LNCaP clone FGC (cell line): ENCODE measurements at places on chromosomes 6 and 20.

- DNase-seq = no peak
Observed at GRCh38 chr6:34973547-34974248, 84.6 kb downstream of the ANKS1A start.

GRCh38 chr6:32189069-32189741, 797 bp downstream of the PBX2 start:
- DNase-seq = no peak

DNA sequence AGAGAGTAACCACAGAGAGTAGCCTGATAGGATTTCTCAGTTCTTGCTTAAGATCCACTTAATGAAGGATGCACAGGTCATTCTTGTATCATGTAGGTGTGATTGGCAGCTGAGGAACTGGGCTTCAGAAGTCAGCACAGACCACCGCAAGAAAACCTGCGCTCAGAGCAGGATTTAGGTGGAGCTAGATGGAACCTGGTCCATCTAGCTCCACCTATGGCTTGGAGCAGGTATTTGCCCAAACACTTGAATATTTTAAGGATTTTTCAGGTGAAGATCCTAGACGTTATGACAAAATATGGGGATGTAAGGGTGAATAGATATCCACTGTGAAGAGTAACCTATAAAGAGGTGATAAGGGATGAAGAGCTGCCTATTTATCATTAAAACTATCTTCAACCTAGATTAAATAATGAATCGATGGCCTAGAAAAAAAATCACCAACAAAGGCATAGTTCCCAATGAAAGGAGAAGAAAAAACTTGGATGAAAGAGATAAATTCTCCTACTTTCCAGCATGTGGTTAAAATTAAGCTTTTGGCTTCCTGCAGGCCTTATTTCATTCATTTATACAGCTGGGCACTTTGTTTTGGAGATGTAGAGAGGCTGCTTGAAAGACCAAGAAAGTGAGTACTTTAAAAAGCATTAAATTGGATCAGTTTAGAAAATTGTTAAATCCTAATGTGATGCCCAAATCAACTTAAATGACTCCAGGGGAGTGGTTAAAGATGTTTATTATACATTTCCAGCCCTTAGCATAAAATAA, 778.4 kb upstream of the GJE1 start:
- DNase-seq = no peak

DNA sequence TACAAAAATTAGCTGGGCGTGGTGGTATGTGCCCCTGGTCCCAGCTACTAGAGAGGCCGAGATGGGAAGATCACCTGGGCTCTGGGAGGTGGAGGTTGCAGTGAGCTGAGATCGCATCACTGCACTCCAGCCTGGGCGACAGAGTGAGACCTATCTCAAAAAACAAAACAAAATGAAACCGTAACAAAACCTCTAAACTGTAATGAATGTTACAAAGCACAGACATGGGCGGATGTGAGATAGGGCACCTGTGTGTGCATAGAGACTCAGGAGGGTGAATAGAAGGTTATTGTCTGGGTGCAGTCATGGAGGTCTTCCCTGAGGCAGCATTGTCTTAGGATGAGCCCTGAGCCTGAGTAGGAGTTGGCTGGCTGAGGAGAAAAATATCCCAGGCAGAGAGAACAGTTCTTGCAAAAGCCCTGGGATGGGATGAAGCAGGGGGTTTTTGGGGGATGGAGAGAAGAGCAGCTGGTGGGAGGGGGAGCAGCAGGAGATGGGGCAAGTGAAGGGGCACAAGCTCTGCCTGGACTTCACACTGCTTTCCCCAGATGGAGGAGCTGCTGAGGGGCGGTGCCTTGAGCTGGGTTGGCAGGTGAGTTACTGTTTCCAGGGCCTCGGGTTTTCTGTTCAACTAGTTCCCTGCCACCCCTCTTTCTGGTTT, 5.2 kb downstream of the BCAS4 start:
- DNase-seq = no peak

GRCh38 chr6:163491737-163492300, 77.3 kb downstream of the QKI start:
- no peak for DNase-seq

DNA sequence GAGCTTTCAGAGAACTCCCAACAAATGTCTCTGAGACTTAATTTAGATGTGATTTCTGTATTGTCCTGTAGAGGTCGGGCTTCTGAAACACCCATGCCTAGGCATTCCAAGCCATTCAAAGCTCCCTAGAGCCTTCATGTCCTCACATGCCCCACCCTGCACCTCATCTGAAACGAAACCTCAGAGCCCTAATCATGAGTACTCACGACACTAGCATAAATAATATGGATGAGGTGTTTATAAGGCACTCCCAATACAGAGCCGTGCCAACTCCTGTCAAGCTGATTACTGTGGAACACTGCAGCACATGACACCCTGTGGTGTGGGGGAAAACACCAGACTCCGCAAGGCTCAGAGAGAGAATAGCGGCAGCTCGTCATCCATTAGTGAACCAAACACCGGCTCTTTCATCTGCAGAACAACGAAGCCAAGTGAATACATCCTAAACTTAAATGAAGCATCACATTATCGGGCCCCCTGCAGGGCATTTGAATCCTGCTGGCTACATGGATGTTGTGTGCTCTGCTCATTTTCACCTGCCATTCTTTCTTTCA, 83.8 kb downstream of the FNDC1 start:
- no peak for DNase-seq

- DNase-seq = no peak
Observed at GRCh38 chr6:118639054-118639964, 12.1 kb downstream of the CEP85L start.

GRCh38 chr6:27251112-27251605, 3.7 kb downstream of the PRSS16 start:
- DNase-seq = no peak

DNA sequence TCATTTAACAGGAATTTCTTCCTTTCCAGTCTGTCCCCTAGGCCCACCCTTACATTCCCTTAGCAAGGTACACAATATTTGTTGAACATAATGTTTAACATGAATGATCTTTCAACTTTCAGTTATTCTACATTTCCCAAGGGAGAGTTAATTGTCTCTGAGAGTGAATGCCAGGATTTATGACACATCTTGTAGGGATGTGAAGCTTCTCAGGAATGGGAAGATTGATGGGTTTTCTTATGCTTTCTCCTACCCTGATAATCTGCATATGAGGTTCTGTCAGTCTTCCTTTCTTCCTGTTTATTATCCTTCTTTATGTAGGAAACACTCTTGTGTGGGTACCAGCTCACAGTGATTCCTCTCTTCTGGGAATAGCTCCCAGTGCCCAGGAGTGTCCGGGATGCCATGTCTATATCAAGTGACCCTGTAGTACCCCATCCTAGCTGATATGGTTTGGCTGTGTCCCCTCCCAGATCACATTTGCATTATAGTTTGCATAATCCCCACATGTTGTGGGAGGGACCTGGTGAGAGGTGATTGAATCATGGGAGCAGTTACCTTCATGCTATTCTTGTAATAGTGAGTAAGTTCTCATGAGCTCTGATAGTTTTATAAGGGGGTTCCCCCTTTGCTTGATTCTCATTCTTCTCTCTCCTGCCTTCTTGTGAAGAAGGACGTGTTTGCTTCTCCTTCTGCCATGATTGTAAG, 7.1 kb upstream of the FYN start:
- DNase-seq = no peak

DNA sequence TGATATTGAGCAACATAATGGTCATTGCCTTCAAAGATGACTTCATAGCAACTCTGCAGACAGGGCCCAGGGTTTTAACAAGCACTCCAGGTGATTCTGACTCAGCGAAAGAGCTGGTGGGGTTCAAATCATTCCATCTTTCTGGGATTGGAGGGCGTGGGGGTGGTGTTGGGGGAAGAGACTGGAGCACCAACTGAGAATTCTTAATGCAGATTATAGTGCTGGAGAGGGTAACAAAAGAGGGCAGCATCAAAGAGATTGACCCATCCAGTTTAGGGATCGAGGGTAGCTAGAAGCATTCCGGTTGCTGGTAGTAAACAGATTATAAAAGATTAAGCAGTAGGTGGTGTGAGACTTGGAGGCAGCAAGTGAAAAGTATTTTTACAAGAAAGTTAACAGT, 15.9 kb downstream of the PFDN4 start:
- DNase-seq = no peak

DNA sequence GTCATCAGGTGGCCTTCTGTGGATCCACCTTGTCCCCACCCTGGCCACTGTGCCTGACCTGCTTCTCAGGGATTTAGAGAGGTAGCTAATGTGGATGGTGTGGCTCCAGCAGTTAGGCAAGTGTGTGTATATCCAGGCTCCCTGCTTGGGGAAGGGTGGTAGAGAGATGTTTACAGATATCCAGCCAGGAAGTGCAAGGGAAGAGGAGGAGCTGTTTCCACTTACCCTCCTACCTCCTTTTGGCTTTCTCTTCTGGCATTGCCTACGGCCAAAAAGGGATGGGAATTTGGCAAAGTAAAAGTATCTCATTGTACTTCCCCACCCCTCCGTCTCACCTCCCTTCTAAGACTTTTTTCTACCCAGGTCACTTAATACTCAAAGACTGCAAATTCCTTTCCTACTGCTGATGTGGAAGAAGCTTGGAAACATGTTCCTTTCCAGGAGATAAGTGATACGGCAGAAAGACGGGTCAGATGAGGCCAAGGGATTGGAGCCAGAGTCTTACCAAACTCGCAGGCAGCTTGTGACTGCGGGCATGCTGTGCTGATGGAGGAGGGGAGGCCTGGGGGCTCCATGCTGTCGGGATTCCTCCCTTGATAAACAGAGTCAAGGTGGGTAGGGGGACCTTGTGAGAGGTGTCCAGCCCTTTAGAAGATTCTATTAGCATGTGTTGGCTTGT, 253.4 kb downstream of the PRL start:
- DNase-seq = no peak

- DNase-seq = no peak
Observed at GRCh38 chr6:90383196-90383822, 86.7 kb upstream of the BACH2 start.

- DNase-seq = peak; percentile 27
Observed at GRCh38 chr6:160919723-160920440, 71.7 kb upstream of the MAP3K4 start.

DNA sequence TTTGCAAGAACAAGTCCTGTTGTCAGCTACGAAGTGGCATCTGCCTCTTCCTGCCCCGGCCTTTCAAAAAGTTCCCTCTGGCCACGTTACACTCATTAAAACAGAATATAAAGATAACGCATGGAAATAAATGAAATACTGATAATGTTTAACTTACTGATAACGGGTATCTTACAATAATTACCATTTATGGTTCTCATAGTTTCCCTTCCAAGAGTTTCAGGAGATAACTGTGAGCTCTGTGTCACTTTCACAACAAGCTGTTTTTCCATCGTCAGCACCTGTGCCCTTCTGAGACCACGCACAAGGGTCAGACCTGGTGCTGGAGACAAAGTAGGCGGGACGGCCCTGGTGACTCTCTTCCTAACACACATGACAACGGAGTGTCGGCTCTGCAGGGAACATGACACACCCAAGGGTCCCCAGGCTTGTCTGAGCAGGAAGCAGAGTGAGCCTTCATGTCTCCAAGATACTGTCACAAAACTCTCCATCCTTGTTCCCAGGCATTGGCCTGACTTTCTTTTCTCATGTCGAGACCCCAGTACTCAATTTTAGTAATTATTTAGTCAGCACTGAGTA, 86.2 kb upstream of the THBS2 start:
- no peak for DNase-seq

DNA sequence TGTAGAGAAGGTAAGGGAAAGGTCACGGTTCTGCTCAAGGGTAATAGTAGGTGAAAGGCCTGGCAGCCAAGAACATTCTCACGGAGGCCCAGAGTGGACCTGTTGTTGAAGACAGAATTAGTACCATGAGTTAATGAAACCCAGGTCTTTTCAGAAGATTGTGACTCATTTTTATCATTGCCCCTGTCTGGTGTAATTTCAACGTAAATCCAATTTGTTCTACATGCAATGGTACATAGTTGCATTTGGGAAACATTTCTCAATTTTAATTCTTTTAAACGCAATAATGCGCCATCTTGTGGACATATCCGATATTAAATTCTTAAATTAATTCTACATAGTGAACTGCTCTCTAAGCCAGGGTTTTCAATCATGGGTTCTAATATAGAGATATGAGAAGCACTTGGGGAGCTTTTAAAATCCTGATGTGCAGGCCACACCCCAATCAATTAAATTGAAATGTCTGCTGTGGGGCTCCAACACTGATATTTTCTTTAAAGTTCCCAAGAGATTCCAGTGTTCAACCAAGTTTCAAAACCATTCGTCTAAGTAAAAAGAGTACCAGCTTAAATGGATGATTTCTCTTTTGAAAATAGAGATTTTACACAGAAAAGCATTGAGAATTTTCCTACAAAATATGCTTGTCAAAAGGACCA, 257.4 kb downstream of the PLCB1 start:
- DNase-seq = peak; percentile 14

GRCh38 chr6:75818098-75818855, 69.2 kb downstream of the MYO6 start:
- no peak for DNase-seq

DNA sequence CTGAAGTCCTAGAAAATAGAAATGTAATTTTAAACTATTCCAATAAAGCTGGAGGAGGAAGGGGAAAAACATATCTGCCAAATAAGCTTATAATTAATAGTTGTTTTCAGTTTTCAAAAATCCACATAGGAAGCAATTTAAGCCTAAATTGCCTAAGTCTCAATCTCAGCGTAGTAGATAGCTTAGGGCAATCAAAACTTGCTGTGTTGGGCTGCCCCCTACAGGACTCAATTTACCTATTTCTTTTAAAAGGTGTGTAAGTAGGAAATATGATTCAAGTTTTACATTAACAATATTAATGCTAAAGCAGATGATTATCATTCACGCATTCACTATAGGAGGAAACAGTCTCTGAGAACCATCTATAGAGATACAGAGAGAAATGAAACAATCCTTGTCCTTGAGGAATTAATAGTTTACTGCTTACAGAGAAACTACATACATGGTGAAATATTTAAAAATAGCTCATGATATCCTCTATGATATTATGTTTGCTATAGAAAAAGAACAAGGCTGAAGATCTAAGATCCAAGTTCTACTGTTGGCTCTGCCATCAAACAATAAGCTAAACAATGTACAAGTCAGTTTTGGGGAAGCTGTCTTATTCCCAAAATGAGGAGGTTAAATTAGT, 102.1 kb downstream of the ATG5 start:
- peak; percentile 51 for DNase-seq

- no peak for DNase-seq
Observed at GRCh38 chr20:20259533-20259932, 108.4 kb upstream of the INSM1 start.

DNA sequence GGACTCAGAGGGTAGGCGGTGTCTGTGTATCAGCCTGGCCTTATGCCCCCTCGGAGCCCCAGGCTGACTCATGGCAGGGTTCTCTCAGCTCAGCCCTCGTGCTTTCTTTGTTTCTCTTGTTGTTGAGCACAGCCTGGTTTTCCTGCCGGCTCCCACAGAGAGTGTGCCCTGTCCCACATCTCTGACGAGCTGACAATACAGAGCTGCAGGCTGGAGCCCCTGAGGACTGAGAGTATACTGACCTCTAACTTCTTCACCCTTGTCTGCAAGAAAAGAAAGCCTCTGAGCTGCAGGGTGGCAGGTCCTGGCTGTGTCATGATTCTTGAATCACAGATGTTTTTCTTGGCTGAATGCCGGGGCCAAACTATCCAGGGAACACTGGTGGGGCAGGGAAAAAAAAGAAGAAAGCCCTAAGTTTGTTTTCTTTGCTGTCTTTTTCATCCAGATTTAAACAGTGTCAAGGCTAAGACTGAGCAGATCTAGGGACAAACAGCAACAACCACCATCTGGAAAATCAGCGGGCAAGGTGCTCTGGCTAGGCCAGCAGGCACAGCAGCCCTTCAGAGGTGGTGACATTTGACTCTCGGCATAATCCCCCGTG, 63.3 kb upstream of the ZNF133 start:
- DNase-seq = no peak
